ENCODE measurements at places on chromosomes 7 and 10. TPM values are rescaled to one million over a fixed set of nuclear protein-coding genes. Genes with fewer than 3 reads are reported as not detected.

DNA sequence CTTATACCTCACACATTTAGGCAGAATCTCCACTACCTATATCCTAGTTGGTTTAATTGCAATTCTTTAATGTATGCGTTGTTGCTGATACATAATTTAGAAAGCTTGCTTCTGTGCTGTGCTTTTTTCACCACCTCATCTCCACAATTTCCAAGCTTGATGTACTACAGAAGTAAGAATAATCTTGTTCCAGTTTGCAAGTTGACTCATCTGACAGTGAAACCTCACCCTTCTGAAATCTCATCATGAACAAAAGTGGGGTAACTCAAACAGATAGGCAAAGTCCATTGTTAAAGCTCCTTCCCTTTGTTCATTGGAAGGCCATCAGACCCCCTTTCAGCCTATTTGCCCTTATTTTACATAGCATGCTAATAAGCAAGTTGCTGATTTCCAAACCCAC, 13.6 kb downstream of the EIF4EBP2 start:
- DNase-seq, result peak; percentile 22

- no peak for DNase-seq
These were observed 58.2 kb downstream of the YKT6 start for GRCh38 chr7:44258865-44259546.

DNA sequence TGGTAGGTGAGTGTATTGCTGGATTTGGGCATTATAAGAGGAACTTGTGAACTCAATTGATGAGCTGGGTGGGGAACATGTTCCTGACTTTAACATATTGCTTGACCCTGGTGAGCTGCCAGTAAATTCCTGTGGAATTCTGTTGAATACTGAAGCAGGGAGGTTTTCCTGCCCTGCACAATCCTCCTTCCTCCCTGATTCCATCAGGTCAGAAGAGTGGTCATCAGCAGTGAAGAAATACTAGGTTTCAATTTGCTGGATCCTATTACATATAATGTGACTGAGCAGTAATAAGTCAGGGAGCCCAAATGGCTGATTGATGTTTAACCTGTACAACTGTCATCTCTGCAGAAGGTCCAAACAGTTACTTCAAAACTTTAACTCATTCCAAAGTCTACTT, 581.2 kb downstream of the SUGCT start:
- DNase-seq, result peak; percentile 68

CHAT gene
- not detected for total RNA-seq

FXYD4 gene
- total RNA-seq, result not detected

DNA sequence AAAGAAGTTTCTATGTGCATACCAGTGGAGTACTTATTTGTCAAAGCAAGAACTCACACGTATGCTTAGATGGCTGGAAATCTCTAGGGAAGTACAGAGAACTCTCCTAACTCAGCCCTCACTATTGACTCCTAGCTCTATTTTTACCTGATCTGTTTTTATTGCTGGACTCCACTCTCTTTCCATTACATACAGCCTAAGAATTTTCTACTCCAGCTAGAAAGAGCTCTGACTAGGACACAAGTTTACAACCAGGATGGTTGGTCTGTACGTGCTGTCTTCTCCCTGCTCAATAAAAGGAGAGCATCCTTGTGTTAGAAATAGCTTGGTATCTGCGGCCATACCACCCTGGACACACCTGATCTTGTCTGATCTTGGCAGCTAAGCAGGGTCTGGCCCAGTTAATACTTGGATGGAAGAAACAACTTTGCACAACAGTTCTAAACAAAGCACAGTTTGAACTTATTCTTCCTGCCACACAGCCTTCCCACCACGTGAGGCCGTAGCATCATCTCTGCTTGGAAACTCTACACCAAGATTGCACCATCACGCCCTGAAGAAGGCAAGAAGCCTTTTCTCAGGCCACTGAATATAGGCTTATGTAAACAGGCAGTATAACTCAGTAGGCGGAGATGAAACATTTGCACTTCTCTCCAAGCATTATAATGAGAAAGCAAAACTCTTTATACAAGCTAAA, 50.7 kb downstream of the KCNMA1 start:
- DNase-seq, result peak; percentile 63

- DNase-seq, result peak; percentile 17
These were observed 32.5 kb downstream of the GHRHR start for GRCh38 chr7:30996256-30996655.

SLC35G1 gene
- total RNA-seq, result 6.2 TPM

- no peak for DNase-seq
These were observed 117.9 kb upstream of the HABP2 start for GRCh38 chr10:113434950-113435349.

EFCAB10 gene
- total RNA-seq, result not detected

- DNase-seq, result peak; percentile 74
These were observed 98.5 kb upstream of the INSIG1 start for GRCh38 chr7:155198901-155199845.

MGAM2 gene
- total RNA-seq, result not detected

- no peak for DNase-seq
These were observed 590 bp upstream of the SLC16A12 start for GRCh38 chr10:89536013-89536354.

DNA sequence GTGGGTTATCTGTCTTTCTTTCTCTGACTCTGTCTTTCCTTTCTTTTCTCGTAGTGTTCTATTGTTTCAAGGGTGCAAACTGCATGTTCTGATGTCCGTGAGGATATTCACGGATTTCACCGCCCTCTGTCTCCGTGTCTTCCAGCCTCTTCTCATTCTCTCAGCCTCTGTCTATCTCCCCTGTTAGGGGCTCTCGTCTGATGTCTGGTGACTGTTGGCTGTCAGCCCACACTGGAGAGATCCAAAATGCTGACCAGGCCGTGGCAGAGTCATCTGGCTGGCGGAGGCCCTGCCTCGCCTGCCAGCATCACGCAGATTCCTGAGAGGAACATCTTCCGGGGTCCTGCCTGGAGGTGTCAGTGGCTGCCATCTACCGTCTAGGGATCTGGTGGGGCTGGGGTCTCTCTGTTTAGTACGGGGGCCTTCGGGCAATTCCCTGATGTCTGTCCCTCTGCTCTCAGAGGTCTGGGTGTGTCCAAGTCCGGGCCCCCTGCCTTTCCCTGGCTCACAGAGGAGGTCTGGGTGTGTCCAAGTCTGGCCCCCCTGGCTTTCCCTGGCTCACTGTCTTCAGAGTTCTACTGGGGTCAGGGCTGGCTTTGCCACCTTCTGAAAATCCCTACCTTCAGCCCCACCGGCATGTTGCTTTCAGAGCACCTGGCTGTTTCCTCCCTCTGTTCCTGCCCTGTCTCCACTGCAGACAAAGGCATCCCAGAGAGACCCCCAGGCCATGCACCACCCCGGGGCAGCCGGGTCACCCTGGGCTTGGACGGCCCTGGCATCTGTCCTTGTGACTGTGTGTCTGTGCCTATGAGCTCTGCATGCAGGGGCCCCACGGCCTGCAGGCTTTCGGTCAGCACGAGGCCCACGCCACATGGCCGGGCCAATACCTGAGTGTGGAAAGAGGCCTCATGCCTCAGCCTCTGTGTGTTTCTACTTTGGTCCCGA, 14.0 kb upstream of the SCART1 start:
- no peak for DNase-seq

CCDC172 gene
- total RNA-seq, result not detected

DNA sequence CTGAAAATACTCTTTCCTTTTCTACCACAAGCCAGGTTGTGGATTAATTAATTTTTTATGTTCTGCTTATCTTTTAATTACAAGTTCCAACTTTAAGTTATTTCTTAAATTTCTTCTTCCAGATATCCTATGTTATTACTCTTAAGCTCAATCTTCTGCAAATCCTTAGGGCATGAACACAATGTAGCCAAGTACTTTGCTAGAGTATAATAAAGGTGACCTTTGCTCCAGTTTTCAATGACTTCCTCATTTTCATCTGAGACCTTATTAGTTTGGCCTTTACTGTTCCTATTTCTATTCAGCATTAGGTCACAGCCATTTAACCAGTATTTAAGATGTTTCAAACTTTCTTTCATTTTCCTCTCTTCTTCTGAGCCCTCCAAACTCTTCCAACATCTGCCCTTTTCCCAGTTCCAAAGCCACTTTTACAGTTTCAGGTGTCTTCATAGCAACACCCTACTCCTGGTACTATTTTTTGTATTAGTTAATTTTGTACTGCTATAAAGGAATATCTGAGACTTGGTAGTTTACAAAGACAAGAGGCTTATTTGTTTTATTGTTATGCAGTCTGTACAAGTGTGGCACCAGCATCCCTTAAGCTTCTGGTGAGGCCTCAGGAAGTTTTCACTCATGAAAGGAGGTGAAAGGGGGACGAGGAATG, 886.2 kb upstream of the GHITM start:
- DNase-seq, result no peak

DNA sequence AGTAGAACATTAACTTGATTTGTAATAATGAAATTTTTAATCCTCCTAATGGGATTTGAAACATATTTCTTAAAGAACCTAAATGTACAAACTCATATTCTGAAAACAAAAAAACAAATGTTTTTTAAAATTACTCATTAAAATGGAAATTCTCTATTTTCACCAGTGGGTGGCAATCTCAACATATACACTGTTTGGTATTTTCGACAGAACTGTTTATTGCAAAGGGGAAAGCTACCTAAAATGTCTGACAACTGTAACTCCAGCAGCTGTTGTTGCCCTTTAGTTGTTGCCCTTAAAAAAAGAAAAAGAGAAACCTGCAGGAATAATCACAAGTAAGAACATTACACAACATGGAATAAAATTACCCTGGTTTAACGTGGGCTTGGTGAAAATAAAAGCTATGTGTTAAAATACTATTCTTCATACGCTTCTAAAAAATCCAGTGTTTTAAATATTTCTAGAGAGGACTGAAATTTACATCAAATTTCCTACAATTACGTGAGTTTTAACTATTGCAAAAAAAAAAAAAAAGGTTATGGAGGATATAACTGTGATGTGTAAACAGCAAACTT, 54.5 kb downstream of the COL1A2 start:
- peak; percentile 74 for DNase-seq

GRCh38 chr7:7099584-7100014, 82.7 kb upstream of the C1GALT1 start:
- peak; percentile 96 for DNase-seq

- DNase-seq, result no peak
These were observed 2.4 kb downstream of the FEZF1 start for GRCh38 chr7:122301858-122302760.

TUBAL3 gene
- not detected for total RNA-seq

GRCh38 chr7:50427518-50427917, 22.6 kb downstream of the FIGNL1 start:
- no peak for DNase-seq

DNA sequence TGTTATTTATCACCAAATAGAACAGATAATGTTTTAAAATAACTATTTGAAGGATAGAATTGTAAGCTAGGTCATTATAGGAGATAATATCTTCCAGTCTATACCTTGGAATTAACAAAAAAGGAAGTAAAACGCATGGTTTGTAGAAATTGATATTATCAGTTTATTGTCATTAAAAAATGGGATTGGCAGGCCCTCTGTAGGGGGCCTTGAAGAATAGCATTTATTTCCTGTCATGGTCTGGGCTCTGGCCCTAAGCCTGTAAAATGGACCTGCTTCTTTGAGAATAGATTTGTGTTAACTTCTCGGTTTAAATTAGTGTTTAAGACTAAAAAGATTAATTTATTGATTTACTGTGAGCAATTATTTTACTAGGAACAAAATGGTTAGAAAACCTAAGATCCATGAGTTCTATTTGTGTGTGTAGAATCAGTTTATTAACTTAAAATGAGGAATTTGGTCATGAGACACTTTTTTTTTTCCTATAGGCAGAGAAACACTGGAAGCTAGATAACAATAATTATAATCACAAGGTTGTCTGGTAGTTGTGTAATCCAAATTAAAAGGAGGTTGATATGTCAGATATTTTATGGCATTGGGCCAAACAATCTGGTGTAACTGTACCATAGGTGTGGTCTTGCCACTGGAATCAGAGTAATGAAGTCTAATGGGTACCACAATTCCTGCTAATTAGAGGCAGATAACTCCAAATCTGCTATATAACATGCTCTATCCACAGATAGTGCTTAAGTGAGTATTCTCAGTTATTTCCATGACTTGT, 197.4 kb upstream of the FOXP2 start:
- DNase-seq, result no peak

DNA sequence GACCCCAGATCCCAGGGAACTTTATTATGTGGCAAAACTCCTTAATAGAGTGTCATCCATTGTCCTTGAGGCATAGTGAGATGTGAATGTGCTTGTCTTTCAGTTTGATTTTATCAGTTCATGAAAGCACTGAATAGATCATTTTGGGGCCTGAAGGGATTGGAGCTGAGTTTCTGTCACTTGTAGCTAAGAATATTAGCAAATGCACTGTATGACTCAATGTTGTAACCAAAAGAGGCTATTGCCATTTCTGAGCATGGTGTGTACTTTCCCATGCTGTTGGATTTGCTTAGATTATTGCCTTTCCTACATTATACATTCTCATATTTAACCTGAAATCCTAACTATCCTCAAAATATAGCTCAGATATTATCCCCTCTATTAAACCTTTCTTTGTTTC, 130.4 kb downstream of the PRKG1 start:
- no peak for DNase-seq

GRCh38 chr10:79608505-79609375, 2.0 kb upstream of the SFTPA1 start:
- peak; percentile 10 for DNase-seq

DNA sequence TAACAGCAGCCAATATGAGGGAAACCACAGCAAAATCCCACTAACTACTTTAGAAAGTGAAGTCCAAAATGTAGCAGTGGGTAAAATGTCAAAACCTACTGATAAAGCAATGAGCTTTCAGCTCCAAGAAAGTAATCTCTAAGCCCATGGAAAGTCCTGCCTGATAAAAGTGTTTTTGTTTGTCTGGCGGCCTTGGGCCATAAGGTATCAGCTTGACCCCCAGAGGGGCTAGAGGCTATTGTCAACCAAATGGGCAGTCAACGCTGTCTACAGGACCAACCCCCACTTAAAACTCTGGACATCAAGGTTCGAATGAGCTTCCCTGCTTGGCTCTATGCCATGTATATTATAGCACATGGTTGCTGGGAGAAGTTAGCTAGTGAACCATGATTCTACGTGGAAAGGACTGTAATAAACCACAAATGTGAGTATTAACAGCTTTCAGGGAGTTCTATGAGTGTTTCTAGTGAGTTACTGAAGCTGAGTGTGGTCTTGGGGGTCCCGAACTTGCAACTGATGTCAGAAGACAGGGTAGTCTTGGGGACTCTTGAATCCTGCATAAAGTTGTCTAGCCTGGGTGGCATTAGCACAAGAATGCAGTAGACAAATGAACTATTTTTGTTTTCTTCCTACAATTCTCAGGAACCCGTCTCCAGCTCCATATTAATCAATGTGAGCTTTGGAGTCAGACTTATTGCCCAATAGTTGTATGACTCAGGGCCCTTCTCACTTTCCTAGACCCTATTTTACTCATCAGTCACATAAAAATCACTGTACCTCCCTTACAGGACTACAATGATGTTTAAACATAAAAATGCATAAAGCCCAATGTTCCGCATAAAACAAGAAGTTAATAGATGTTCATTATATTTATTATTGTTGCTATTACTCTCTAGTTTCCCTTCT, 164.9 kb downstream of the DGKI start:
- peak; percentile 90 for DNase-seq

ARHGAP22 gene
- 60.2 TPM for total RNA-seq

- DNase-seq, result no peak
These were observed 4.0 kb upstream of the ADAP1 start for GRCh38 chr7:958221-959200.

MYL10 gene
- not detected for total RNA-seq

Measured in fibroblast of the aortic adventitia (primary cell).